Activated T-cell treated with anti-CD3 and anti-CD28 coated beads, Interleukin-2, amount 50 U/mL, for 1 hour (primary cell): ENCODE measurements at places on chromosomes 2 and 18.

- DNase-seq = no peak
Observed at GRCh38 chr2:9303528-9304225, 97.1 kb downstream of the ASAP2 start.

DNA sequence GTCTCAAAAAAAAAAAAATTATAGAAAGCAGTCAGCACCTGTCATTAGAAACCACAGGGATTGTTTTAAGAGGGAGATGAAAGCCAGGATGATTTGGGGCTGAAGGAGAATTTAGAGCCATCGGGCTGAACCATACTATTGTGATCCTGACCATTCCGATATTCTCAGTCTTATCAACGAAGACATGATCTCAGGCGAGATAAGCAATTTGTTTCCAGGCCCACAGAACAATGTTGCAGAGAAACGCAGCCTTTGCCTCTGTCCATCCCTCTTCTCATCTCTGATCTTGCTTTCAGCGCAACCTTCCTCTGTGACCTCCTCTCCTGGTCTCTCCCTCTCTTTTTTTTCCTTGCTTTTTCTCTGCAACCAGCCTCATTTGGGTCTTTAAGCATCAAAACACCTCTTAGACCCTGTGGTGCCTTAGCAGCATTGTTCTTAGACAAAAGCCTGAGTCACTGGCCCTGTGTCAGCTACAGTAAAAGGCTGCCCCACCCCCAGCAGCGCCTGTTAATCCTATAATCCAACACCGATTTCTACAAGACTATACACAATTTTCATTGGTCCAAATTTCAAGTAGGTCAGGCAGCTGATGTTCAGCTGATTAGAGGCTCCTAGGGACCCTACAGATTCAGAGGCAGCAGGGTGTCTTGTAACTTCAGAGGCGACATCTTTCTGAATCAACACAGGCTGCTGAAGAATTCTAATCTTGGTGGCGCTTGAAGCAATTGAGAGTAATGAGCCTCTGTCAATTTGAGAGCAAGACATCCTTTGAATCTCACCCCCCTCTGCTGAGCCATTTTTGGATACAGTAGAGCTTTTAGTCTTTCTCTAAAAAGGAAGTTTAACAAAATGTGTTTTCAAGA lies 206.0 kb downstream of the NCK2 start:
- no peak for DNase-seq

- no peak for DNase-seq
Observed at GRCh38 chr2:181937473-181937872, 45.9 kb downstream of the ITPRID2 start.

DNA sequence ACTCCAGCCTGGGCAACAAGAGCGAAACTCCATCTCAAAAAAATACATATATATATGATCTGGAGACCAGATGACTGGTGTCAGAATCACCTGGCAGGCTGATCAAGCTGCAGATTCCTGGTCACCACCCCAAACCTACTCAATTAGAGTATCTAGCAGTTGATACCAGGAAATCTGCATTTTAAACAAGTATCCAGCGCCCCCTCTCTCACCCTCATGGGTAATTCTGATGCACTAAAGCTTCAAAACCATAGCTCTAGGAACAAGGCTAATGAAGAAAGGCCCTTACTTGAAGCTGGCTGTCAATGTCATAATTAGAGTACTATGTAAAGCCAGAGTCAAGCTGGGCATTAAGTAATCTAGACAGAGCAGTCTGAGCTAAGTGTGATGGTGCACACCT lies 25.0 kb upstream of the PCBP1 start:
- DNase-seq = no peak

GRCh38 chr18:57081899-57082298 lies 65.0 kb upstream of the BOD1L2 start:
- no peak for DNase-seq

GRCh38 chr18:31774477-31774785 lies 13.8 kb upstream of the SLC25A52 start:
- no peak for DNase-seq
